ENCODE measurements at places on chromosomes 4 and X.

DNA sequence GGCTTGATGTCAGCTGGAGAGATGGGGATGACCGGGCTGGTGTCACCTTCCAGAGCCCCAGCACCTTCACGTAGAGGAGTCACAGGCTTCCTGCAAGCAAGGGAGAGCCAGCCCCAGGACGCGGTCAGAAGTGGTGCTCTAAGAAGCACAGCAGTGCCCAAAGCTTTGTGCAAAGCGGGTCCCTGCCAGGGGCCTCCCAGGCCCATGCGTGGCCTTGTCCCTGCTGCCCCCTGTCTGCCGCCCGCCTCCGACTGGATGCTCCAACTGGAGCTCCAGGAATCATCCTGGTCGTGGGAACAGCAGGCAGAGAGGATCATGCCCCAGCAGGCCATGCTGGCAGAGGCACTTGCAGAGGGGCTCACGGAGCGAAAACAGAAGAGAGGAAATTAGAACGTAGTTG is 40.1 kb upstream of the LRPAP1 start:
- no peak for DNase-seq

GRCh38 chr4:109985993-109986974 is 73.6 kb downstream of the EGF start:
- DNase-seq, result no peak

DNA sequence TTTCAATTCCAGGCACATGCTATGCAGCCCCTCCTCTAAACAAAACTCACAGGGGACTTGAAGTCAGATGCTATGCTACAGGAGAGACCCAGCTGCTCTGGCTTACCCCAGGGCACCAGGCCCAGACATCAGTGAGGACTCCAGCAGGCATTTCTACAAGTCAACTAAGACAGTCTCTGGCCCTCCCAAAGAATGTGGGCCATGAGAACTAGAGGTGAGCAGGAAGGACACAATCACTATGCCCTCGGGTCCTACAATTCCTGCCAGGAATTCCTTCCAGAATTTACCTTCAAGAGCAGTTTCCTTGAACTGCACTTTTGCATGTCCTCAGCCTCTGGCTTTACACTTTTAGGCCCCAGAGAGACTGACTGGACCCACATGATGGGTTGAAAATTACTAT is 17.4 kb downstream of the TMEM192 start:
- DNase-seq, result no peak

GRCh38 chr4:156111686-156112085 is 158.0 kb upstream of the CTSO start:
- no peak for DNase-seq

DNA sequence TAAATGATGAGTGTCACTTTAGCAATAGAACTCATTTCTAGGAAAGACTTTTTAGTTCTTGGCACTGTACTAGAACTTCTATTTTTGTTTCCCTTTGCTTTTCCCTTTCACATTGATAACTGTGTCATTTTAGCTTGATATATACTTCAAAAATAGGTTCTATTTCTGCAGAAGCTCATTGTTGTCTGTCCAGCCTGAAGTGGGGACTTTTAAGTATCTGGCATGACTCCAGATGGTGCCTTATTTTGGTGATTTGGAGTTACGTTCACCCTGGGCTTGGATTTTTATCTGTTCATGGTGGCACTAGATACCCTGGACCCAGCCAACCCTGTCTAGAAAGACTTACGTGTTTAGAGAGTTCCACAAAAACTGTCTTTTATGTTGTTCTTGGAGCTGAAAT is 3.4 kb downstream of the ABHD18 start:
- no peak for DNase-seq

DNA sequence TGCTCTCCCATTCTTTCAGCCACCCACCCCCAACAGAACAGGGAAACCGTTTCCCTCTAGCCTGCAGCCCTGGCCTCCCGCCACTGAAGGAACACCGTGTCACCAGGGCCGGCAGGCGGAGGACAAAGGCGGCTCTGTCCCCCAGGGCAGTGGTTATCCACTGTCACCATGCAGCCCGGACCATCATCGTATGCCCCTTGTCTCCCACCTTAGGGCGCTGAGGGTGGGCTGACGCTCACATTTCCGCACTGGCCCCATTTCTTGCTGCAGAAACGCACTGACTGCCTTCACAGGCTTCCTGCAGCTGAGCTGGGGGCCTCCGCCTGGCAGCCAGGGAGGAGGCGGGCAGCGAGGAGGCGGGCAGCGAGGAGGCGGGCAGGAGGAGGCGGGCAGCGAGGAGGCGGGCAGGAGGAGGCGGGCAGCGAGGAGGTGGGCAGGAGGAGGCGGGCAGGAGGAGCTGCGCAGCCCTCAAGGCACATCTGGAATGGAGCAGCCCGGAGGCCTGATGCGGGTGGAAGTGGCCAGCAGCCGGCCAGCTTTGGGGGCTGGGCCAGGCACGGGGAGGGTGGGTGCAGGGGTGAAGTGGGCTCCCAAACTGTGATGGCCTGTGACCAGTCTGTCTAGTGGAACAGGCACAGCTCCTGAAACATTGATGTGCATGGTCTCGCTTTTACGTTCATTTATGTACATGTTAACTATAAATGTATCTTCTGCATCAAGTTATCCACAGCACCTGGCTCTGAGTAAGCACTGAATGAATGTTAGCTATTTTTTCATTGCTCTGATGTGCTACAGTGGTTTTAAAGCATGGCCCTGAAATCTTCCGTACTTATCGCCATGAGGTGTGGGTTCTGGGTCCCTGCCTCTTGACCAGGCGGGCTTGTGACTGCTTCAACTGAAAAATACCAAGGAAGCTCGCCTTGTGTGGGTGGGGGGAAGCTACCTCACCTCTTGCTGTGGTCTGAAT is 20.6 kb upstream of the KIAA0232 start:
- DNase-seq, result no peak

DNA sequence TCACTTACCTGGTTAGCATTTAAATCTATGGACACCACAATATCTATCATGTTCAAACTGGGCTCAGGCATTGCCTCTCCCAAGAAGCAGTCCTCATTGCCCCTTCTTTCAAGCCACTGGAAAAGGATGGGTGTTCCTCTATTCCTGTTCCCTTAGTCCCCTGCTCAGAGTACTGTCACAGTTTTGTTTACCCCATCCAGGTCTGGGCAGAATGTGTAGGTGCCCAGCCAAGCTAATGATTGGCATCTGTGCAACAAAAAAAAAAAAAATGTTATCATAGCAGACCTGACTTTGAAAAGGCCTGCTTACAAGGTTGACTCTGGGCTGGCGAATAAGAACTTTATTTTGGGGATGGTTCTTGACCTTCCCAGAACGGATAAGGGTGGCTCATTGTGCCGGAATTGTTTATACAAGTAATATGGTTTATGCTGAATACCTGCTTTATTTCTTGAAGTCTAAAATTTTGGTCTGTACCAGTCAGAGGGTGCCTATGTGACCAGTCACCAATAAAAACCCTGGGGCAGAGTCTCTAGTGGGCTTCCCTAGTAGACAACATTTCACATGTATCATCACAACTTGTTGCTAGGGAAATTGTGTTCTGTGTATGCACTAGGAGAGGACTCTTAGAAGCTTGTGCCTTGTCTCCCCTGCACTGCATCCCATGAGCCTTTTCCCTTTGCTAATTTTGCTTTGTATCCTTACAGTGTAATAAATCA is 47.9 kb downstream of the JADE3 start:
- no peak for DNase-seq

DNA sequence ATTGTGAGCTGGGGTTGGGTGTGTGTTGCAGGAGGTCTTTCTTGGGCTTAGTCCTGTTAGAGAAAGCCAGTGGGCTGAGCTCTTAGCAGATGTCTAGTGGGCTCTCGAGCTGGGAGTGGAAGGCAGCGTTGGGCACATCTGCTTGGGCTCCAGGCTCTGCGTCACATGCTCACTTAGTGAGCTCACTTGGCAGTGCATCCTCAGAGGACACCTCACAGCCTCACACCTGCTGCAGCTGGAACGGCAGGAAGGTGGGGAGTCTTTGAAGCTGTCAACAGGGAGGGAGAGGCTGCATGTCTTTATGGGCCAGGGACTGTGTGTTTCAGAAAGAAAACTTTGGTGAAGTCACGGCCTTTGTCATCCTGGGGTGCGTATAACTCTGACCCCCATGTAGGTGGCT is 82.2 kb downstream of the PSAPL1 start:
- no peak for DNase-seq

DNA sequence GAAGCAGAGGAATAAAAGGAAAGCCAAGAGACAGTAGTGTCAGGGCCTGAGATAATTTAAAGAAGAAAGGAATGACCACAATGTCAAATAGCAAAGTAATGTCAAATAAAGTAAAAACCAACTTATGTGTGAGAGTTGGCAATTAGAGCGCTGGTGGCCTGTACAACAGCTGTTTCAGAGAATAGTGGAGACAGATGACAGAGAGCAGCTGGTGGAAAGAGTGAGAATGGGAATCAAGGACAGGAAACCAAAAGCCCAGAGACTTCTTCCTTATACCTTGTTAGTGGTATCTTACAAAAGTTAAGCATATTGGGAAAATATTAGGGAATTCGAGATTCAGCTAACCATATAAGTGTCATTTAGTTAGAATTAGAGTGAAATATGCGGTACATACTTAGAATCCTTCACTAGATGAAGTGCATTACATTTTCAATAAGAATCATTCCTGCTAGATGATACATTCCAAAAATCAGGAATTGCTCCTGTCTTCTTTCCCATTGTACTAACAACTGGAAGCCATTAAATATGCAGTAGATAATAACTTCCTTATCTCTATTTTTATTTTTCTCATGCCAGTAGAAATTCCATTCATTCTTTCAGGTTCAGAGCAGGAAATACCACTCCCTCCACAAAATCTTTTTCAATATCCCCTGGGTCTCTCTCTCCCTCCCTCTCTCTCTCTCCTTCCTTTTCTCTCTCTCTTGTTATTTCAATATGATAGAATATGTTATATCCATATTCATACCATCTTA is 525.4 kb downstream of the CENPC start:
- DNase-seq, result no peak

Data from CD4-positive, alpha-beta T cell treated with Interleukin-17A for 1 hour (primary cell).